ENCODE measurements at places on chromosomes 7 and 10.

DNA sequence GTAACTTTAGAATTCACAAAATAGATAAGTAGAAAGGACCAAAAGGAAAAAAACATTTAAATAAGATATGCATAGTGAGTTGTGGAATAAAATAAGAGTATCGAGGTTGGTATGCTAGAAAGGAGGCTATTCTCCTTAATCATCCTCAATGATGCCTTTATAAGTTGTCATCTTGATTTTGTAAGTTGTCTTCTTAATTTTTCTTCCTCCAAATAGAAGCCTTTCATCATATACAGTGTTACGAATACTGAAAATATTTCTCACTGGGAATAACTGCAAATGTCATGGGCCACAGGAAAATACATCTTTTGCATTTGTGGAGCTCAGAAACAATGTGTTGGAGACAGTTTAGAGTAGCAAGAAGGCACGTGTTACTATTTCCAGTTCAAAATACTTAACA, 31.5 kb upstream of the PRTFDC1 start:
- no peak for DNase-seq

- DNase-seq = no peak
These were observed 451.5 kb upstream of the SEMA3D start for GRCh38 chr7:85638394-85638793.

DNA sequence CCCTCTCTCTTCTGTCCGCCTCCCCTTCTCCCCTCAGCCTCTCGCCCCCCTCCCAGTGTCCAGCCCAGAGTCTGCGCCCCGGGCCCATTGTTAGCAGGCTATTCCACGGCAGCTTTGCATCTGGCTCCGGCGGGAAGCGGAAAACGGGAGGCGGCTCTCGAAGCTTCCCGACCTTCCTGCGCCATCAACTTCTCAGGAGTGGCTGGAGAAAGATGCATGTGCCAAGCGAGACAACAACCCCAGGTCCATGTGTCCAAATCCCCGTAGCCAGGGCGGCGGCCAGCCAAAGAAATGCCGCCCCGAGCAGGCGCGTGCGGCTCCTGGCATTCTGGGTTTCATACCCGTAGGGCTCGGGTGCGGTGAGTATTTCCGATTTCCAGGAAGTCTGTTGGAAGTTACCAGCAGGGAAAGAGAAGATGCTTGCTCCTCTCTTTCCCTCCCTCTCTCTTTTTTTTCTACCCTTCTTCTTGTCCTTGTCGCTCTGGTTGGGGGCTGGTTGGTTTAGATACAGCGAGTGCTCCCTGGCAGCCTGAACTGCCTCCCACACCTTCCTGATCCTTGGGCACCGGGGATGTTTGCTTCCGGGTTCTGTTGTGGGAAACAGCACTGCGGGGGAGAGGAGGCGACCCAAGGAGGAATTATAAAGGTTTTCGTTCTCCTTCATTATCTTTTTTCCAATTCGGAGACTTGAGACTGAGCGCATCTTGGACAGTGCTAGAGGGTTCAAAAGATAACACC, 1.2 kb upstream of the HOXA2 start:
- no peak for DNase-seq

DNA sequence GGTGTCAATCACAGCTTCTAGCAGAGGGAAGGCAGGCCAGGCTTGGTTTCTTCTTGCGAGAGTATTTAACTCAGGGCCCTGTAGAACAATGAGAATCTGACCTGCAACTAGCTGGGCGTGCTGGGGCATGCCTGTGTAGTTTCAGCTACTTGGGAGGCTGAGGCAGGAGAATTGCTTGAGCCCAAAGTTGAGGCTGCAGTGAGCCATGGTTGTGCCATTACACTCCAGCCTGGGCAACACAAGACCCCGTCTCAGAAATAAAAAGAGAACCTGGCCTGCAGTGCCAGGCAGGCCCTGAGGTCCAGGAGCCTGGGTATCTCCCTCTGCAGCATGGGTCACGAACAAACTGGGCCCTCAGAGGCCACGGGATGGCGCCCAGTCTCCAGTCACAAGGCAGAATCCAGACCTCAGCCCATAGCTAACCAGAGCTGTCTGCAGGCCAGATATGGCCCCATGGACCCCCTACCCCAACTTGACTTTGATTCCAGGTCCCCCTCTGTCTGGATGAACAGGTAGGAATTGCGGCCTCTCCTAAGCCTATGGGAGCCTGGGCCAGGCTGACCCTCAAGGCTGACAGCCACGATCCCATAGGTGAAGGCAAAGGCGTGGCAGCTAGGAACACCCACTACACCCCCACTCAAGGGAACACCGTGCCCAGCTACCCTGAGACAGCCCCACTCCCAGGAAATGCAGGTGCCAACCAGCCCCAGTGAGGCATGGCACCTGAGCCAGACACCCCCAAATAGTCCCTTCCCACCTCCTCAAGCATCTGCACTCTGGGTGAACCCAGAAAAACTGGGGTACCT, 102.7 kb upstream of the TNRC18 start:
- DNase-seq = no peak

GRCh38 chr7:158098125-158099030, 489.2 kb downstream of the PTPRN2 start:
- no peak for DNase-seq

DNA sequence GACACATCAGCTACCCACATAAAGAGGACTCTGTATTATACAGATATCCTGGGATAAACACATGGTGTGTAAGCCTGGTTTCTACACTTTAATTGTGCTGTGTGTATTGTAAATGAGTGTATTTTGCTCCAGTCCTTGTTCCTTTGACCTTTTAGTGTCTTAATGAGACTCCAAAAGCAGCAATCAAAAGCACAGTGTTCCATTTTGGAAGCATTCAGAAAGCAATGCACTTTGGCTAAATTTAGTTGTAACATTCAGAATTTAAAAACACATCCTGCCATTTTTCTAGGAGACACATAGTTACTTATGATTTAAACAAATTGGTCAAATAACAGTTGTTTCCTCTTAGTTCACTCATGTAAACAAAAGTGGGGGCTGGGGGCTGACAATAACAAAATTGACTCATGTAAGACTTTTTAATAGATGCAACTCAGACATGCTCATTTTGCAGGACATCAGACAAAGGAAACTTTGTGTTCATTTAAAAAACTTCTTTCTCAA, 122.2 kb downstream of the GPR37 start:
- no peak for DNase-seq

- DNase-seq = no peak
These were observed 11.6 kb downstream of the GHRHR start for GRCh38 chr7:30975256-30975899.

DNA sequence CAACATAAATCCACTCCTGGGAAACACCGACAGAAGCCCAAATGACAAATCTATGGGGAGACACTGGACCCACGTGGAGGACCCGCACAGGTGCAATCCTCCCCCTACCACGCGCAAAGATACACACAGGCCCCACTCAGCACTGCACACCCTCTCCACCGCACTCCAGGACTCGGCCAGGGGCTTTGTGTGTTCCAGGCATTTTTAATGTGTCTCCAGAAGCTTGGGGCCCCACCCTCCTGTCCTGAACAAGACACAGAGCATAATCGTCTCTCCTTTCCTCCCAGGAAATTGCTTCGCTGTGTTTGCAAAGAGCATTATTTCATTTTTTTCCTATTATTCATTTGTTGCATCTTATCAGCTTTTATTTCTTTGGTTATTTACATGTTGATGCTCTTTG, 82.8 kb downstream of the GLI3 start:
- DNase-seq = no peak

DNA sequence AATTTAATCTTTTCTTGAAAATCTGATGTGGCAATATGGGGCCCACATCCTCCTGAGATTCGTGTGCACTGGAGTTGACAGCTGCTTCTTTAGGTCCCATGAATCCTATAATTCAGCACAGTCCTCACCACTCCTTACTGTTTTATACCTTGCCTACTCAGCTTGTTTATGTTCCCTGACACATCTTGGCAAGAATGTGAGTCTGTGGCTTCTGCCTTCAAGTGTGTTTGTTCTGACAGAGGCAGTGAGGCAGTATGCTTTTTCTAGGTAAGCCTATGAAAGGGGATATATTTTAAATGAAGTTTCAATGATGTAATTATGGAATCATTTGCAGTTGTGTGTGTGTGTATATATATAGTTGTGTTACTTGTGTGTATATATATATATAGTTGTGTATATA, 106.4 kb downstream of the AMPH start:
- no peak for DNase-seq

DNA sequence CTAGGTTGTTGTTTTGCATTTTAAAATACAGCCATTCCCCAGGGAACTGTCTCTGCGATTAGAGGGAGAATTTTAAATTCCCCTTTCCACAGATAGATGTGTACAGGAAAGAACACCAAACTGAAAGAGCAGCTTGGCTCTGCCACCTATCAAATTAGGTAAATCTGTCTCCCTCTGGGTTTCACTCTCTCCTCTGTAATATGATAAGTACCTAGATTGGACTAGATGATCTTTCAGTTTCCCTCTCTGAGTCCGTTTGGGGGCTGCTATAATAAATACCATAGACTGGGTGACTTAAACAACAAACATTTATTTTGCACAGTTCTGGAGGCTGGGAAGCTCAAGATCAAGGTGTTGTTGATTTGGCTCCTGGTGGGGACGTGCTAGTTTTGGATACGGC, 186.0 kb downstream of the KIF20B start:
- no peak for DNase-seq

DNA sequence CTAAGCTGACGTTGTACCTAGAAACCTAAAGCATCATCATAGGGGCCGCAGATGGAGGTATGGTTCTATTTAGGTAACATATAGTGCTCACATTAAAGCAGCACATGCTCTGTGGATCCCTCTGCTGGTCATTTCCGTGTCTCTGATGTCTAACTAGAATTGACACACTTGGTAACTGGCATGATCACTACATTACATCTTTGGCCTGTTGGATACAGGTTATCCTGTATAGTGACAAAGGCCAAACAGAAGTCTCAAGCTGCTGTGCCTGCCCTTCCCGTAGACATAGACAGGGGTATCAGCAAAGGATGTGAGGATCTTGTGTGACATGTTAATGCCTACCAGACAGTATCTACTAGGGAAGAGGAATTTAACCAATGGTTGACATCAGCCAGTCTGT, 51.2 kb downstream of the KIF5B start:
- DNase-seq = no peak

DNA sequence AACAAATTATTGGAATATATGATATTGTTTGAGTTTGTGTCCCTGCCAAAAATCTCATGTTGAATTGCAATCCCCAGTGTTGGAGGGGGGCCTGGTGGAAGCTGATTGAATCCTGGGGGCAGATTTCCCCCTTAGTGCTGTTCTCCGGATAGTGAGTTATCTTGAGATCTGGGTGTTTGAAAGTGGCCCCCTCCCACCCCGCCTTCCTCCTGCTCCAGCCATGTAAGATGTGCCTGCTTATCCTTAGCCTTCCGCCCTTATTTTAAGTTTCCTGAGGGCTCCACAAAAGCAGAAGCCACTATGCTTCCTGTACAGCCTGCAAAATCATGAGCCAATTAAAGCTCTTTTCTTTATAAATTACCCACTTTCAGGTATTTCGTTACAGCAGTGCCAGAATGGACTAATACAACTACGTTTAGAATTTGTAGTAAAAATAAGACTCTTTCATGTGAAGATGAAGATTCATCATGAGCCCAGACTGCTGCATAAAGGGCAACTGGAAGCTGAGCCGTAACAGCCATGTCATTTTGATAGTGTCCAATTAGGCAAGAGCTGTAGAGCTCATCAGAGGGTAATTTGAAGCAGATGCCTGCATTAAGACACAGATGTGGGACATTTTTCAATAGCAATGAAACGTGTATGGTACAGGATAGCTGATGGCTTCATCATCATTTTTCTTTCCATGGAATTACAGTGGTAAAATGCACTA, 1007.2 kb downstream of the REEP3 start:
- no peak for DNase-seq

DNA sequence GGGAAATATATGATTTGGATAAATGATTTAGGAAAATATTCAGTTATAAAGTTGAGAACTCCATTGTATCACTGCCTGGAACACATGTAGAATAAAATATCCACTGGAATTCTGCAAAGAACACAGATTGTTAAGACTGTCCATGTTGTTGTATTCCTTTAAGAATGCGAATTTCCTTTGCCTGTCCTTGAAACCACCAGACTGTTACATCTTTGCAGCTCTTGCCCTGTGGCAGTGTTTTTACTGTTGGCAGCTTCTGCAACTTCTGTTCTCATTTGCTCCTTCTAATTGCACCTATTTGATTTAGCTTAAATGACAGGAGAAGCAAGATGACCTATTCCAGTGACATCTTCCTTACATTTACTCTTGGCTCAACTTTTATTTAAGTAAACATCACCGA, 39.7 kb downstream of the MALSU1 start:
- no peak for DNase-seq

- no peak for DNase-seq
These were observed 3.1 kb downstream of the DDC start for GRCh38 chr7:50562136-50562535.

GRCh38 chr10:12380999-12381398, 31.7 kb downstream of the CAMK1D start:
- DNase-seq = no peak

- no peak for DNase-seq
These were observed 35.2 kb downstream of the OAT start for GRCh38 chr10:124383496-124383895.

- no peak for DNase-seq
These were observed 52.6 kb downstream of the GTF2I start for GRCh38 chr7:74709880-74710671.

DNA sequence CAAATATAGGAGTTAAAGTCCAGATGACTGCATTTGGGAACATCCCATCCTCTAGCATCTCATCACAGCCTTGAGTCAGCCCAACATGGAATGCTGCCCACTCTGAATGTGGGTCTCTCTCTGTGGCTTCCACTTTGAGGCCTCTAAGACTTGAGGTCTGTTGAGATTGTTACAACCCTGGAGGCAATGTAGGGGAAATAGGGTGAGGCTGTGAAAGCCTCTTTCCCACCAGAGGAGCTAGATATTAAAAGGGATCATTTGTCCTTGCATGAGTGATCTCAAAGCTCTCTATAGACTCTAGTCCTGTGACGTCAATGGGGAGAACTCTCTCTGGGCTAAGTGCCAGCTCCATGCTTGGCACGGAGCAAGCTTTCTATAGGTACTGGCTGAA, 6.4 kb upstream of the GOLGA7B start:
- DNase-seq = no peak

- no peak for DNase-seq
These were observed 3.3 kb upstream of the CPED1 start for GRCh38 chr7:120985130-120985758.

DNA sequence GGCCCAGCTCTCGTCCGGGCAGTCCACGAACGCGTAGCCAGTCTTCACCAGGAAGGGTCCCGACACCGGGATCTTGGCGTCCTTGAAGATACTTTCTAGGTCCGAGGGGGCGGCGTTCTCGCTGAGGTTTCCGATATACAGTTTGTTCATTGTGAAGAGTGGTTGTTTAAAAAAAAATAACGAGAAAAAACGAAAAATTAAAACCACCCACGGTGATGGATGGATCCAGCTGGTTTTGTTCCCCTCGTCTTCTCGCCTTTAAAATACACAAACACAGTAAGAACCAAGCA, 385 bp downstream of the IGF2BP3 start:
- DNase-seq = no peak

DNA sequence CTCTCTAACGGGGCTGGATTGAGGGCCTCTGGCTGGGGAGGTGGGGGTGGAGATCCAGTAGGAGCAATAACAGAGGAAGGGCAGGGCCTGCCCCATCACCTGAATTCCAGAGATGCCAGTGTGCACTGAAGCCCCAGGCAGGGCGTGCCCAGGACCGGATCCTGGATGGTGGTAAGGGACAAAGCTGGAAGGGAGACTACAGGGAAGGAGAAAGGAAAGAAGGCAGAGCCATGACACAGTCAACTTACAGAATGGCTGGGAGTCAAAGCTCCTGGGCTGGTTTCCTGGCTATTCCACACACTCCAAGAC, 666 bp downstream of the TMEM139 start:
- DNase-seq = no peak

- no peak for DNase-seq
These were observed 63.3 kb upstream of the IL6 start for GRCh38 chr7:22663721-22664120.
